Caudate nucleus (tissue), 63 donors: ENCODE measurements at places on chromosomes 5 and 9.

GRCh38 chr9:12884736-12885395 is 110.0 kb downstream of the LURAP1L start:
- DNase-seq = no peak

DNA sequence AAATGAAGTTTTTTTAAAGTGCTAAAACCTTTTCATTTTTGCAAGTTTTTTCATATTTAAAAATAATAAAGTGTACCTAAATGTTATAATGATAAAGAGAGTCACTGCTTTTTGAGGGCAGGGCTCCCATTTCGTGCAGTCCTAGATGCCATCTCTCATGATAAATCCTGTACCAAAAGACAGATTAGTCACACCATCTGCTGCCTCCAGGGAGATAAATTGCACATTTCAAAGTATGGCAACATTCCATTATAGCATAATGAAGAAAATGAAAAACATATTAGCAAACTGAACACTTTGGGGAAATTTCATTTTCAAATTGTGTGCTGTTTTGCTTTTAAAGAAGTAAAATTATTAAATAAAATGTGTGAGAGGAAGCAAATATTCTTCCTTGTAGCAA is 257.2 kb downstream of the KIAA0825 start:
- DNase-seq = no peak

DNA sequence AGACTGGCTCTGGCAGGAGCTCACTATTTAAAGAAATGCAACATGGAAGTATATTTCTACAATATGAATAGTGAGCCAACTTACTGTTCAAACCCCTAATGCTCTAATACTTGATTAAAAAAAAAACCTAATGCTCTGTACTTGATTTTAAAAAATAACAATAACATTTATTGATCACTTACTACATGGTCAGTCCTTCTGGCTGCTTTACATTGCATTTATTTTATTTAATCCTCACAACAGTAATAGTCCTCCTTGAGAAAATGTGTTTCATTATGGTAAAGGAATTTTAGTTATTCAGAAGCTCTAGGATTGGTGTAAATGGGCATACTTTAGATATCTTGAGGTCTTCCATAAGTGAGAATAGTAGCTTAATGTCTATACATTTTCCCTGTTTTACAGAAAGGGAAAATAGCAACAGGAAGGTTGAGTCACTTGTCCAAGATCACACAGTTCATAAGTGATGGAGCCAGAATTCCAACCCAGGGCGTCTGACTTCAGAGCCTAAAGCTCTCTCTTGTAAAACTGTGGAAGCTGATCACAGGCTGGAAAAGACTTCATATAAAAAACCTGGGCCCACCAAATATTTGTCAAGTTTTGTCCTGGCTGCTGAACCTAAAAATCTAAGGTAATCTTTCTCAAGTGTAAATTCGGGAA is 1.0 kb downstream of the STARD4 start:
- DNase-seq = no peak

GRCh38 chr9:131874447-131874846 is 134.6 kb upstream of the RAPGEF1 start:
- no peak for DNase-seq

GRCh38 chr5:40223884-40224402 is 455.8 kb upstream of the PTGER4 start:
- DNase-seq = no peak

DNA sequence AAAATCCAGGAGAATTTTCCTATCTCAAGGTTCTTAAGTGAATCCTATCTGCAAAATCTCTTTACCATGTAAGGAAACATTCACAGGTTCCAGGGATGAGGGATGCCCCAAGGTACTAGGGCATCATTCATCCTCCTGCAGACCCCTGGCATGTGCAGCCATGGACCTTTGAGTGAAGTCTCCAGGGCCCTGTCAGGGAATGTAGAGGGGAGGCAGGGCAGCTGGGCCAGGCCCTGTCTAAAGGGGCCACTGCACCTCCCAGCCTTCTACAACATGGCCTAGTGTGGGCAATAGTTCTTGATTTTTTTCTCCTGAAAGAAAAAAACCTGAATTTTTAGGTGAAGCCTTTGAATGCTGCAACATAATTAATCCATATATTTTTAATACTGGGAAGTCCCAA is 63.3 kb downstream of the SEMA4D start:
- no peak for DNase-seq

DNA sequence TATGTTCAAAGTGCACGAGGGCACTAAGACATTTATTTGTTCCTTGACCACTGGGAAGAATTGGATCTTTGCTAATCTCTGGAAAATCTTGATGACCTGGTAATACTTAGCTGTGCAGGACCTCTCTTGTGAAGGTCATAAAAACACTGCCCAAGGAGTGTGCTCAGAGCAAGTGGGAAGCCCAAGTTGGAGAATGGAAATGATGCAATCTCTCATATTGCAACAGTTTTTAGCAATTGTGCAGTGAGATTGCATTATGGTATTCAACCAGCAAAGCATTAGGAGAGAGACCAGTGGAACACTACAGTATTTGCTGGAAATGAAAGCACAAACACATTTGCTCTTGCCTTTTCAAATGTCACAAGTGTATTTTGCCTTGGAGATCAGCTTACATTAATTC is 34.5 kb downstream of the TXNDC8 start:
- no peak for DNase-seq

DNA sequence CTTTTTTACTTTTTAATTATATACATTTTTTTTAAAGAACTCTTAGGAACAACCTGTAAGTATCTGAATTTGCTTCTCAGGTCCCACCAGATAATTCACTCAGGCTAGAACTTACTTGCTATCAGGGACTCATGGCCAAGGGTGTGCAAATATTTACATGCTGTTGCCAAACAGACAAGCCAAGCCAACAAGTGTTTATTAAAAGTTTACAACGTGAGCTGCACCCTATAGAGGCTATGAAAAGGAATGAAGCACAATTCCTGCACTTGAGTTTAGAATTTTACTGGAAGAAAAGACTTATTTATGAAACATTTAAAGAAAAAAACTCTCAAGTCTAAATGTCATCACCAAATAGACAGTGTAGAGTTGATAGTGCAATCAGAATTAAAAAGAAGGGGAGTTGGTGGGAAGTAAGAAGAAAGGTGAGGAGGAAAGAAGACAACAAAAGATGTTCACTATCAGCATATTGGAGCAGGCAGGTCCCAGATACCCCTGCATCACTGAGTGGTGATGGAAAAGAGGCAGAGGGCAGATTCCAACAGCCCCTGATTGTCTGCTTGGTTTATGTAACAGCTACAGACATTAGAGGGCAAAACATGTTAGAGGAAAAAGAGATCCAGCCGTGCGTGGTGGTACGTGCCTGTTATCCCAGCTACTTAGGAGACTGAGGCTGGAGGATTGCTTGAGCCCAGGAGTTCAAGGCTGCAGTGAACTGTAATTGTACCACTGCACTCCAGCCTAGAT is 32.8 kb downstream of the SH3RF2 start:
- no peak for DNase-seq

DNA sequence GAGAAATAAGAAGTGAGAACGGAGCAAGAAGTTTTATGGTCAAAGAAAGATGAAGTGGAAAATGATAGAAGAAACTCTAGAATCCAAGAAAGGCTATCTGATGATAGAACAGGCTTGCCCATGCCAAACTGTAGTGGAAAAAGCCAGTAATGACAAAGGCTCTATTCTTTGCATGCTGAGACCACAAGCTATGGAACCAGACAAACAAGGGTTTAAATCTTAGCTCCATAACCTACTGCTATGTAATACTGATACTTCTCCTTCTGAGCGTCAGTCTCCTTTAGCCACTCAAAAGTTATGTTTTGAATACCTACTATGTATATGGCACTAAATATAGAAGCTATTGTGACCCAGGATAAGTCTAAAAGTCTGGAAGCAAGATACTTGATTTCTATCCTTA is 51.2 kb upstream of the TRIM32 start:
- no peak for DNase-seq

- DNase-seq = no peak
These were observed 106.3 kb downstream of the ROR2 start for GRCh38 chr9:91843623-91844148.

GRCh38 chr5:125467222-125467621 is 720.8 kb upstream of the ZNF608 start:
- no peak for DNase-seq

DNA sequence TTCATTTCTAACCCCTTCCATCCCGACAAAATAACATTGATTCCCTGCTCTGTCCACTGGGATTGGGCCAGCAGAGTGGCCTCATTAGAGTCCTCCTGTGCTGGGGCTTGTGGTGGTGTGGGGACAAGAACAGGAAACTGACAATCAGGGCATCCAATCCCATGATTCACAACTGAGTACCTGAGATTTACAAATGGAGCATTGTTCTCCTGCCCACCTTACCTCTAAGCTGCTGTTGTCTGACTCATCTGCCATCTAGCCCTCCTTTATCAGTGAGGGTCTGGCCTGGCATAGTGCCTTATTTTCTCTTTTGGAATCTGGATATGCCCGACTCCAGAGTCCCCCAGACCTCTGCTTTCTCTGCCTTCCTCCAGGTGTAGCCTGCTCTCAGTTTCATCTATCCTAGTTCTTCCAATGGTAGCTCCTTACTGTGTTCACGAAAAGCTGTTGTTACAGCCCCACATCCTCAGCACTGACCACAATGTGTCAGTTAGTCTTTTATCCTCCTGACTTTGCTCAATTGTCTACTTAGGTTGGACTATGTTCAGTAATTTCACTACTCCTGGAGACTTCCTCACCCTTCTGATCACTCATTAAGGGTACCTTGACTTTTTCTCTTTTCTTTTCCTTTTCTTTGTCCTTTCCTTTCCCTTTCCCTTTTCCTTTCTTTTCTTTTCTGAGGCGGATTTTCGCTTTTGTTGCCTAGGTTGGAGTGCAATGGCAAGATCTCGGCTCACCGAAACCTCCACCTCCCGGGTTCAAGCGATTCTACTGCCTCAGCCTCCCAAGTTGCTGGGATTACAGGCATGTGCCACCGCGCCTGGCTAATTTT is 13.4 kb downstream of the WNT8A start:
- no peak for DNase-seq

- no peak for DNase-seq
These were observed 334.5 kb upstream of the IRX4 start for GRCh38 chr5:2217219-2217618.

DNA sequence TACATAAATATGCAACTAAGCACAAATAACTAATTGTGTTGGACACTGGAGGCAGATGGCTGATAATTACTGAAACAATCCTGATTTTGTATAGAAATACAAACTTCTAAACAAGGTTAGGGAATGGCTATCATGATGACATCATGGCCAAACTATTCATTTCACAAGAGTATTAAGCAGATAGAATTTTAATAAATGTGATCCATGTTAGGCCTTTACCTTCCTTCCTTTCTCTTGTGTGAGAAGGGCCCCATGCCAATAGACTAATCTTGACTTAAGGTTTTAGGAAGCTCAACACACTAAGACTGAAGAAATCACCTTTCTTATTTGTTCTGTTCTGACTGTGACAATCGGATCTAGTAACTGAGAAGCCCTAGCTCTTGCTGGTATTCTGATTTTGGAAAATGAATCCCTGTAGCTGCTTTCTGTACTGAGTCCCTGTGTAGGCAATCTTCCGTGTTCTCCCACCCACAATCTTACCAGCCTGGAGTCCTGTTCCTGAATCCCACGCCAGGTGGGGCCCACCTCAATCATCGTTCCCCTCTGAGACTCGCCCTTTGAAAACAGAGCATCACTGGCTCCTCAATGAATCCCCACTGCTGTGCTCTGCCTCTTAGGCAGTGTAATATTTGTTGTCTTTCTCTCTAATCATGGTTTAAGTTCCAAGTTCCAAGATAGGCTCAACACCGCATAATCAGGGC is 168.7 kb upstream of the GNA14 start:
- DNase-seq = no peak

DNA sequence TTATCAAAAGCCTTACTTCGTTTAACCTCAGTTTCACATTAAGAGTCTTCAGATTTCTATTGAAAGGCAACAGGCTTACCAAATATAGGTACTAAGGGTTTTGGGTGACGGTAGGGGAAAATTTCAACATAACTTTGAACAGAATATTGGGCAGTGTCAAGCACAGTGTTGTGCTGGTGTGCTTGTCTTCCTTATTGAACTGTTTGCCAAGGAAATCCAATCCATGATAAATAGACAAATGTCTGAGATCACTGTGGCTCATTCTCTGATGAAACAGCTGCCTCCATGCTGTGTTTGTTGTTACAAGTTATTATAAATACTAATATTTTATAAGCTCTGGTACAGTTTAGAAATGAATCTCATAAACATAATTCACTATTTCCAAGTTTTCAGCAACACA is 730.1 kb downstream of the NR2F1-AS1 start:
- DNase-seq = no peak

DNA sequence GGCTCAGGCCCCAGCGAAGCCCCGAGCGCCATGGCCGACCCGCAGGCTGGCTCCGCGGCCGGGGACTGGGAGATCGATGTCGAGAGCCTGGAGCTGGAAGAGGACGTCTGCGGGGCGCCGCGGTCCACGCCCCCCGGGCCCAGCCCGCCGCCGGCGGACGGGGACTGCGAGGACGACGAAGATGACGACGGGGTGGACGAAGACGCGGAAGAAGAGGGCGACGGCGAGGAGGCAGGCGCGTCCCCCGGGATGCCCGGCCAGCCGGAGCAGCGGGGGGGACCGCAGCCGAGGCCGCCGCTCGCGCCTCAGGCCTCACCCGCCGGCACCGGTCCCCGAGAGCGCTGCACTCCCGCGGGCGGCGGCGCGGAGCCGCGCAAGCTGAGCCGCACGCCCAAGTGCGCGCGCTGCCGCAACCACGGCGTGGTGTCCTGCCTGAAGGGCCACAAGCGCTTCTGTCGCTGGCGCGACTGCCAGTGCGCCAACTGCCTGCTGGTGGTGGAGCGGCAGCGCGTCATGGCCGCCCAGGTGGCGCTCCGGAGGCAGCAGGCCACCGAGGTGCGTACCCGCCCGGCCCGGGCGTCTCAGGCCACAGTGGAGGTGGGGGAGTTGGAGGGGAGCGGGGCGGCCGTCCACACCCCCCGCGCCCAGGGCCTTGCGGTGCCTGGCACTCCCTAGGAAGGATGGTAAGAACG is 1.6 kb downstream of the DMRT2 start:
- no peak for DNase-seq

GRCh38 chr5:180860273-180860886 is 696 bp downstream of the ZFP62 start:
- no peak for DNase-seq

- DNase-seq = no peak
These were observed 234.2 kb upstream of the MEF2C start for GRCh38 chr5:89117124-89117644.

DNA sequence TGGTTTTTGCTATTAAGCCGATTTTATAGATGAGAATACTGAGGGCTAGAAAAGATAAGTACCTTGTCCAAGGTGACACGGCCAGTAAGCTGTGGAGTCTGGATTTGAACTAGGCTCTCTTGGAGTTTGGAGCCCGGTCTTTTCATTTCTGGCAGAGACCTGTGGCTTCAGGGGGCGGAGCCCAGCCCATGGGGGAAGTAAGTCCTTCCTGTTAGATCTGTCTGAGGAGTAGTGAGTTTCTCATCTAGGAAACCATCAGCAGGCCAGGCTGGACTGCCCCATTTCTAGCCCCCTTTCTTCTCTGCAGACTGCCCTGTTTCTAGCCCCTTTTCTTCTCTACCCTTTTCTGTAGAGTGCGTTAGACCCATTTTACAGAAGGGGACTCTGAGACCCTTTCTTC is 521 bp upstream of the PTGS1 start:
- no peak for DNase-seq
